HS-5 (cell line): ENCODE measurements at places on chromosomes 16 and 17.

GRCh38 chr16:56589141-56590039, at the start of gene MT3:
Gene MT3 (plus strand): TSS chr16:56589528. CDS start chr16:56589591, 63 bp downstream.
- no peak for DNase-seq

GRCh38 chr16:19242987-19243575, 42.5 kb upstream of the CLEC19A start:
- no peak for DNase-seq

DNA sequence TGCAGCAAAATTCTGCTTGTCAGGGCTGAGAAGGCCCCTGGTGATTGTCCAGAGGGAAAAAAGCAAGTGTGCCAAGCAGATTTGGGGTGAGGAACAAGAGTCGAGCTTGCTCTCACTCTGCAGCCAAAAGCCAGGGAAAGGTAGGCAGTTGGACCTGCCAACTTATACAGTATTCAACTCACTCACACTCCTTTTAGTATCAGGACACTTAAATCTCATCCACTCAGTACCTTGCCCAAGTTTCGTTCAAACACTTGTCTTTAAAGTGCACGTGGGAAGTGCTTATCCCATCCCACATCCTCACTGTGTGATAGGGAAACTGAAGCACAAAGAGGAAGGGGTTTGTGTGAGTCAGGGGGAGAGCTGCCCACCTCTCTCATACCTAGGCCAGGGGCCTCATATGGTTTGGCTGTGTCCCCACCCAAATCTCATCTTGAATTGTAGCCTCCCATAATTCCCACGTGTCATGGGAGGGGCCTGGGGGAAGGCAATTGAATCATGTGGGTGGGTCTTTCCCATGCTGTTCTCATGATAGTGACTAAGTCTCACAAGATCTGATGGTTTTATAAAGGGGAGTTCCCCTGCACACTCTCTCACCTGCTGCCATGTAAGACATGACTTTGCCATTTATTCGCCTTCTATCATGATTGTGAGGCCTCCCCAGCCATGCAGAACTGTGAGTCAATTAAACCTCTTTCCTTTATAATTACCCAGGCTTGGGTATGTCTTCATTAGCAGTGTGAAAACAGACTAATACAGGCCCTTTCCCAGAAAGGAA, 25.6 kb upstream of the CES5A start:
- no peak for DNase-seq

DNA sequence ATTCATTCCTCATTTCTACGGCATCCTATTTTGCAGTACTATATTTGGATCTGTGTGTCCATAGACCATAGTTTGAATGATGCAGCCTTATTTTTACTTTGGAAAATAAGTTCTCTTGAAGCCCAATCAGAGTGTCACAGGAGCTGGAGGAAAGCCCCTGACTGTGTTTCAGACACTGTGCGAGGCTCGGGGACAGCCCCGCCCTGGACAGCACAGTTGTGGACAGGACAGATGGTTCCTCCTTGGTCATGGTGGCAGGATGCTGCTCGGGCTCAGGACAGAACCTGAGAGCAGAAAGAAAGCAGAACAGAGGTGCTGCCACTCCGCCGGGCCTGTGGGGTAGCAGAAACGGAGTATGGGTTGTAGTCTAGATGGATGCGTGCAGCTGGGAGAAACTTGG, 22.9 kb downstream of the BANP start:
- DNase-seq: no peak

DNA sequence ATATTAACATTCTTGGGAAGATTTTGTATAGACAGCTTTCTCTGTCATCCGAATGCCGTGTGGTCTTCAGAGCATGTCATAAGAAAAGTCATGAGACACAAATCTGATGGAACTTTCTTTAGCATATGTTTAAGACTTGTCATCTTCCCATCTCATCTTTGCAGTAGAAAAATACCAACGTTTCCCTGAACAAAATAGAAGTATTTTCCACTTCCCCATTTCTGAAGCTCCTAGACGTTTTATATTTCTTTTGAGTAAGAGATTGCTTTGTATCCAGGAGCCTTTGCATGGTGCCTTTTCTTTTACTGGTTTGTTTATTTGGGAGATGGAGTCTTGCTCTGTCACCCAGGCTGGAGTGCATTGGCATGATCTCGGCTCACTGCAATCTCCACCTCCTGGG, 235.1 kb downstream of the PRKCA start:
- DNase-seq: no peak

GRCh38 chr17:55159251-55159650, 105.5 kb upstream of the HLF start:
- DNase-seq: no peak

DNA sequence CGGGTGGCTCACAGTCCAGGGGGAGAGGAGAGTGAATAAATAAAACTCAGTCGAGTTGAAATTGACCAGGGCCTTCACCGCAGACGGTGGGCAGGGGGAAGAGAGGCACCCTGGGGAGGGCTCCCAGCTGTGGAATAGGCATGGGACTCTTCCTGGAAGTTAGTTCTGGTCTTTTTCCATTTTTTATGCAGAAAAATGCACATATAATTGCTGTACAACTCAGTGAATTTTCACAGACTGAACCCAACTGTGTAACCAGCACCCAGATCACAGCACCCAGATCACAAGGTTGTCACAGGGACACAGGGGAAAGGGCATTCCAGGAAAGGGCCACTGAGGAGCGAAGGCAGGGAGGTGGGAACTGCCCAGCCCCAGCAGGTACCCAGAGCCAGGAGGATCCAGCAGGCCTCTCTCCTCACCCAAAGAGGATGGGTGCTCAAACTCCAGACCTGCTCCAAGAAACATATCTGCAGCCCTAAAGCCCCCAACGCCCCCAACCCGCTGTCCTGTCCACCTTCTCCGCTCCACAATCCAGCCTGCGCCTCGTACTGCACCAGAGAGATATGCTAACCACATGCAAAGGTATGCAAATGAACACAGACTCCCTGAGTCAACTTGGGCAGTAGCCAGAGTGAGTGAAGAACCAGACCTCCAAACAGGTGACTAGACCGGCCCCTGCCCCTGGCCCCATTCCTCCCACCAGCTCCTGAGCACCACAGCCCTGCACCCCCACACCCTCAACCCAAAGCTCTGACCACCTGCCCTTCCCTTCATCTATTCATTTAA, 29.1 kb upstream of the EIF1 start:
- no peak for DNase-seq

DNA sequence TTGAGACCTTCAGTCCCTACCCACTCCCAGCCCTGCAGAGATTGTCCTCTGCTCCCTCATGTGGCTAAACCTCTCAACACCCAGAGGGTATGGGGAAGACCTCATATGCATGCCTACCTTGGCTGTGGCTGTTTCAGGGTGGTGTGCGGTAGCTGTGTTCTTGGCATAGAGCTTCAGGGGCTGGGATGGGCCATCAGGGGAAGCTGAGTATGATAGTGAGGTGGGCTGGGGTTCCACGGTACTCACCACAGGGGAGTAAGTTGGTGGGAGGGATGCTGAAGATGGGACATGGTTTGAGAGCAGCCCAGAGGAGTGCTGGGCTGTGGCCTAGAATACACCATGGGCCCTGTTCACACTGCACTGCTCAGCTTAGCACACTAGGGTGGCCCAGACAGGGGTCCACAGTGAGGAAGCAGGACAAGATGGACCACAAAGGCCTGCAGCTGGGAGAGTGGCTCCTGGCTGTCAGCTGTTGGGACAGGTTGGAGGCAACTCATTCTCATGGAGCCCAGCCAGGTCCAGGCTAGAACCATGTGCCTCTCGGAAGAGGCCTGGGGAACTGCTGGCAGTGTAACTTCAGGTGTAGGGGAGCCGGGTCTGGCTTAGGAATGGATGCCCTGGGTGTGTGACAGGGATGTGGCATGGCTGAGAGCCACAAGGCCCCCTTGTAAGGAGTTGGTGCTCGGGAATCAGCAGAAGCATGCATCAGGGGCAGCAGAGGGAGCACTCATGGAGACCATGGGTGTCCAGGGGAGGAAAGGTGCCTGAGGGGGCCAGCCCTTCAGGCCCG, 3.1 kb downstream of the MFAP4 start:
- no peak for DNase-seq

GRCh38 chr17:42754782-42755181, 6.2 kb upstream of the RAMP2 start:
- DNase-seq: no peak

- DNase-seq: no peak
These were observed 11.6 kb downstream of the KRTAP9-7 start for GRCh38 chr17:41287050-41287449.

DNA sequence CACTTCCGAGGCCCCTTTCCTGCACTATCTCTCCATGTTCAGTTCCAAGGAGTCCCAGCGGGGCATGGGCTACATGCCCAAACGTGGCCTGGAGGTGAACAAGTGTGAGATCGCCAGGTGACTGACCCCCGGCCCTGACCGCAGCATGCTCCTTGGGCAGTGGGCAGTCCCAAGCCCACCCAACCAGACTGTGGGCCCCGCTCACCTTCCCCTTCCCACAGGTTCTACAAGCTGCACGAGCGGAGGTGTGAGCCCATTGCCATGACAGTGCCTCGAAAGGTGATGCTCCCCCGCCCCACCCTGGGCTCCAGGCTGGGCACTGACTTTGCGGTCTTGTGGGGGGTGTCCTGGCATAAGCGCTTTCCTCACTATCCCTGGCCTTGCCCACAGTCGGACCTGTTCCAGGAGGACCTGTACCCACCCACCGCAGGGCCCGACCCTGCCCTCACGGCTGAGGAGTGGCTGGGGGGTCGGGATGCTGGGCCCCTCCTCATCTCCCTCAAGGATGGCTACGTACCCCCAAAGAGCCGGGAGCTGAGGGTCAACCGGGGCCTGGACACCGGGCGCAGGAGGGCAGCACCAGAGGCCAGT, 4.7 kb downstream of the CORO1A start:
- DNase-seq: no peak
